ENCODE measurements at places on chromosomes 7 and 10.

DNA sequence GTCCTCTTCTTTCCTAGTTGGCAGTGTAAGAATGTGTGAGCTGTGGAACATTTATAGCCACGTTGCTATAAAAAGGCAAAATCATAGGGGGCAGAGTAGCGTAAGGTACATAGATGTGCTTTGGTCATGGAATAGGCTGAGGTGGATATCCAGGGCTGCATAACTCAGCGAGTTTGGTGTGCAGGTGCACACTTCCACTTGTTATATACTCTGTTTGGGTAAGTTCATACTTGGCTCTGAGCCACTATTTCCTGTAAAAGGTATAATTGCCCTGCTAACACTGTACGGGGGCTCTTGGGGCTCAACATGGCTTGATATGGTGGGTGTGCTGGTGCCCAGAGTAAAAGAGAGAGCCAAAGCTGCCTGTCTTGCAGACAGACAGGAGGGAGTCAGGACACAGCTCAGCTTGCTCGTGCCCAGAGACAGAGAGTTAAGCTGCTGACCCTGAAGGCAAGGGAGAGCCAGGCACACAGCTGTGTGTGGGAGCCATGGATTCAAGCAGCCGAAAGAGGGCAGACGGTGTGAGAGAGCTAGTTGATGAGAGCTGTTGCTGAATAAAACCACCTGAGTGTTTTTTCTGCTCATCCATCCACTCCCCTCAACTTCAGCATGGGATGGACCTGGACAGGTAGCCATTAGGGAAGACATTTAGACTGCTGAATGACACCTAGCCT is 126.7 kb downstream of the DKK1 start:
- DNase-seq = no peak

- no peak for DNase-seq
These were observed 238.6 kb upstream of the SHH start for GRCh38 chr7:156050636-156051569.

DNA sequence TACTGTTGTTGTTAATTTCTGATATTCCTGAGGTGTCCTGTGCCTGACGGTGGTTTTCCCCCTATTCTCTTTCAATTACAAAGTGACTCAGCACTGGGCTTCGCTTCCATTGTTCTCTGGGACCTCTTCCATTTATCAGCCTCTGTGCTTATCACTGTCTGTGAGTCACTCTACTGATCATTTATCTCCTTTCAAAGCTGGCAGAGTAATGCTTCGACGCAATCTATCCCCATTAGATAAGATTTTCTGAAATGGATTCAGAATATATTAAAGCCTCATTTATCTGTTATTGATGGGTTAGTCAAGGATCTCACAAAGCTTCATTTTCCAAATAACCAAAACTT is 679.2 kb downstream of the SDK1 start:
- DNase-seq = no peak

DNA sequence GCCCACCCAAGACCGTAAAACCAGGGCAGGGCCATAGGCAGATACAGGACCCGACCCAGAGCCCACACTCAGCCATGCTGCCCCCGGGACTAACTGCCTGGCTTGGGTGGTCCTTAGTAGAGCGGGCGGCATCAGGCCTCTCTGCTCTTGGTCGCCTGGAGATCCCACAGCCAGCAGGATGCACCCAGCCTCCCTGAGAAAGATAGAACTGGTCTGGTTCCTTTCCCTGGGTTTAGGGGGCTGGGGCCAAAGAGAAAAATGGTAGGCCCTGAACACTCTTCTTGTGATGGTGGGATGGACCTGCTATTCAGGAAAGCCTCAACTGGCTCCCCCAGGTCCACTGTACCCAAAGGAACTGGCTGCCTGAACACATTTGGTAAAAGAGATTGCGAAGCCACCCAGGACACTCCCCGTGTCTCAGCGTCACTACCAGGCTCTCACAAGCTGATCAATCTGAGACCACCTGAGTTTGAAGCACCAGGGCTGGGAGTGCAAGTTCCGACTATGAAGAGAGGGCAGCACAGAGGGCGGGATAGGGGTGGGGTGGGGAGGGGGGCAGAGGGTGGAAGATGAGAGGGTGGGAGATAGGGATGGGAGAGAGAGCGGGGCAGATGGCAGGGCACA is 591.5 kb downstream of the DNAJB6 start:
- no peak for DNase-seq

DNA sequence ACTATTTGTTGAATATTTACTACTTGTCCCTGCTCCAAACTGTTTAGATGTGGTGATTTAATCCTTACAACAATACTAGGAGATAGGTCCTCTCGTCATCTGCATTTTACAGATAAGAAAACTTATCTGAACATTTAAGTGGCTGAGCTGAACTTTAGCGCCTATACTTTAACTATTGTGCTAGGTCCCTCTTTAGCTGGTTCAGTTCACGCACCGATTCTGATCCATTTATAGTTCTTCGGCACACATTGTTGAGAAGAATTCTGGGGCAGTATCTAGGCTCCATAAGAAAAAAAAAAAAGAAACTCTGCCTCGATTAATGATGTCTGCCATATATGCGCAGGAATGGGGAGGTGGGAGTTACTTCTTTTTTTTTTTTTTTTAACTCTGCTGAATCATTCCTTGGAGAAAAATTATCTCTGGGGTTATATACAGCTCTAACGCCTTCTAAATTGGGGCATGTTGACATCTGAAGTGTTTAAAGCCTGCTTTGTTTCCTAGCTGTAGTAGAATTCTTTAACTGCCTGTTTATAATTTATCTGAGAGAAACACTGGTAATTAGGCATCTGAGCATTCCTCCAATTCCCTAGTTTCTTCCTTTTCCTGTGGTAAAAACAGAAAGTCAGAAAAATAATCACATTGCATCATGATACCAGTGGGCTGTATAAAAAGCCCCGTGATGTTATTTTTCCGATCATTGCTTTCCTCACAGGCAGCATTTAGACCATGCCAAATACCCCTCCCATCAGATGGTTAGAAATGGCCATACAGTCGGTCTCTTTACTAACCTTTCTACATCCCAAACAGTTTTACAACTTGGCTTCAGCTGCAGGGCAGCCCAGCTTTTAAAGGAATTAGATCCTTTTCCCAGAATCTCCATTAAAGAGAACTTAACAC is 98.5 kb upstream of the KDM7A start:
- no peak for DNase-seq

GRCh38 chr10:46169736-46170135 is 117.1 kb upstream of the ANTXRL start:
- DNase-seq = no peak

GRCh38 chr10:21398563-21399231 is 126.8 kb downstream of the SKIDA1 start:
- no peak for DNase-seq

DNA sequence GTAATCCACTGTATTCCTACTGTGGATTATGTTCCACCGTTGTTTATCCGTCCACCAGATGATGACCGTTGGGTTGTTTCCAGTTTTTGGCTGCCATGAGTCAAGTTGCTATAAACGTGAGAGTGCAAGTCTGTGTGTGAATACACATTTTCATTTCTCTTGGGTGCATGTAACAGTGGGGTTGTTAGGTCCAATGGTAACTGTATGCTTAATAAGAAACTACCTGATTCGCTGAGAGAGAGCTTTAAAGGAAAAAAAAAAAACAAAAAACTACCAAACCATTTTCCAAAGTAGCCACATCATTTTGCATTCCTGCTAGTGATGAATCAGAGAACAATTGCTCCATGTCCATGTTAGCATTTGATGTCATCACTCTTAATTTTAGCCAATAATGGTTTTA is 15.9 kb downstream of the UBN2 start:
- DNase-seq = no peak

GRCh38 chr7:31078363-31078990 is 26.4 kb downstream of the ADCYAP1R1 start:
- no peak for DNase-seq

GRCh38 chr10:121217331-121217730 is 366.2 kb downstream of the WDR11 start:
- DNase-seq = no peak

GRCh38 chr7:2667843-2668242 is 20.2 kb upstream of the AMZ1 start:
- no peak for DNase-seq

DNA sequence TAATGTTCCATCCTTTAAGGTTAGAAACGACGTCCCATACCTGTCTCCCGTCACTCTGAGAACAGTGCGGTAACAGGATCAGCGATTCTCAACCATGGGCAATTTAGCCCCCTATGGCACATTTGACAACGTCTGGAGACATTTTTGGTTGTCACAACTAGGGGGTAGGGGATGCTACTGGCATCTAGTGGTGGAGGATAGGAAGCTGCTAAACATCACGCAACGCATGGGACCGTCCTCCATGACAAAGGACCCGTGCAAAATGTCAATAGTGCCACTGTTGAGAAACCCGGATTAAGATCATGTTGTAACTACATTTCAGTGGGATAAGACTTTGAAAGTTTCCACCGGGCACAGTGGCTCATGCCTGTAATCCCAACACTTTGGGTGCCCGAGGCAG is 5.0 kb upstream of the PAXIP1 start:
- DNase-seq = no peak

GRCh38 chr7:122584676-122585251 is 114.2 kb downstream of the RNF133 start:
- no peak for DNase-seq

DNA sequence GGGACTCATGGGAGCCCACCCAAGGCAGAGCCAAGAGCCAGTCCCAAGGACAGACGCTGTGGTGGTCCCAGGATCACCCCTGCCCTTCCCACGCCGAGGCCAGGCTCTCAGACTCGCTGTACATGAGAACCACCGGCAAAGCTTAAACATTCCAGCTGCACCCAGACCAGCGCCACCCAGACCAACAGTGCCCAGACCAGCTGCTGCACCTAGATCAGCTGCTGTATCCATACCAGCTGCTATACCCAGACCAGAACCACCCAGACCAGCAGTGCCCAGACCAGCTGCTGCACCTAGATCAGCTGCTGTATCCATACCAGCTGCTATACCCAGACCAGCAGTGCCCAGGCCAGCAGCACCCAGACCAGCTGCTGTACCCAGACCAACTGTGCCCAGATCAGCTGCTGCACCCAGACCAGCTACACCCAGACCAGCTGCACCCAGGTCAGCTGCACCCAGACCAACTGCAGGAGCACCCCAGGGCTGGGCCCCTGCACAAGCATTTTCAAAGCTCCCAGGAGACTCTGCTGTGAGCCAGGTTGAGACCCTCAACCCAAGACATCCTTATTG is 47.9 kb upstream of the CNPY1 start:
- DNase-seq = no peak

DNA sequence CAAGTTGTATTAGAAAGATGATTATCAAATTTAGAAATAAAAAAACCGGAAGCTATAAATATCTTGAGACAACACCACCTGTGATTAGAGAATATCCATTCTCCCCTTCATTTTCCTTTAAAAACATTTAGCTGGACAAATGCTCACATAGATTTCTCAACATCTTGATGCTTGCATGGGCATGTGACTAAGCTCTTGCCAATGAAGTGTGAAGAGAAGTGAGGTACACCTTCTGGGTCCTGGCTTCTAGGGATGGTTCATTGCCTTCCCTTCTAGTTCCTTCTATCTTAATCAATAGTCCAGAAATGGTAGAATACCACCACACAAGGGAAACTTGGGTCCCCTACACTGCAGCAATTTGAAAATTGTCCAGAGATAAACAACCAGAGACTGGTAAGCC is 41.0 kb downstream of the WAPL start:
- no peak for DNase-seq

DNA sequence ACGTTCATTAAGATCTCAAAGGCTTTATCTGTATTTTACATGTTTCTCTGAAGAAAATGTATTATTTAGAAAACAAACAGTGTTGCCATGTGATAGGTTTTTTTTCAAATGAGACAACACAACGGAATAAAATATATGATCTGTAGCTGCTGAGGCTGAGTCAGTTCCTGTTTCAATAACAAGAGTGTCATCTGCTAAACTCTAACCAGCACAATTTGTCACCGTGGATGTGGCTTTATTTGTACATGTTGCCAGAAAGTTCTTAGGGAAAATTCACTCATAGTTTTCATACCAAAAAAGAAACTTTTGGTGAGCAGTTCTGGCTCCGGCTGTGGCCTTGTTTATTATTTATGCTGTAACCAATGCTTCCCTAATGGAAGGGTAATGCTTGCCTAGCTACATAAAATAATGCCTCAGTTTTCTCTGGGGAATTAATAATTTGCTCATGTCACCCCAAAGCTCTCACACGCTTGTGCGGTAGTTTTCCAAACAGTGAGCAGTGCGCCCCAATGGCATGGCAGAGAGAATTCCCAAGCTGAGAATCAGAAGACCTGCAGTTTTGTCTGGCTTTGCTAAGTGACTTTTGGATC is 20.3 kb upstream of the KLF6 start:
- DNase-seq = no peak

- no peak for DNase-seq
These were observed 29.9 kb upstream of the DLD start for GRCh38 chr7:107860981-107861652.

DNA sequence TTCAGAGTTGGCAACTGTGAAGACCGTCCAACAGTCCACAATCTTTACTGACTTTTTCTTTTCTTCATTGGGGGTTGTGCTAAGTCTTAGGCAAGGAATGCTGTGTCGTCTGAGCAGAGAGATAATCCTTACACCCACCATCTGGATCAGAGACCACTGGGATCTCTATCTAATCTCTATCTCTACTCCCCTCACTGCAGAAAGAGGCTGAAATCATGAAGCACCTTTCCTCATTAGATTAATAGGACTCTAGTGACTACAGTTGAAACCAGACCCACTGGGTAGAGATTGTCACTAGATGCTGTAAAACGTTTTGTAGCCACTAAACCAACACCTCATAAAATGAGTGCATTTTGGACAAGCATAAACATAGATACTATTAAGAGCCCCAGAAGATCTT is 387.4 kb upstream of the CELF2 start:
- no peak for DNase-seq

GRCh38 chr10:89351412-89351779 is 23.6 kb downstream of the IFIT3 start:
- DNase-seq = no peak

- DNase-seq = no peak
These were observed 70.5 kb upstream of the DNAJB6 start for GRCh38 chr7:157266272-157266671.

DNA sequence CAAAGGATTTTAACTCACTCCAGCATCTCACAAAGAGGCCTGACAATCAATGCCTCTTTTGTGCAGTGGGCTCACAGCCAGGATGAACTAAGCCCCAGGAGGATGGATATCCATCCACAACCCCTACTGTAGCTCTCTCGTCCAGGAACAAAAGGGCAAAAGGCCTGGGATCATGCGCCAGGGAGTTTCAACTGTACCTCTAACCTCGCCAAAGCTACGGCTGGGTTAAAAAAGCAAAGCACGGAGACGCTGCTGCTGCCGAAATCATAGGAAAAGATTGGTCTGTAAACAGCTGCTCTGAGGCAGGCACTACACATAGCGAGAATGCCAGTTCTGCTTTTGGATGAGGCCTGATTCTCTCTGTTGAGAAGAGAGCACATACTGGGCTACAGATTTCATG is 32.1 kb downstream of the VSTM4 start:
- DNase-seq = no peak

GRCh38 chr7:117008886-117009531 is 55.7 kb downstream of the ST7 start:
- DNase-seq = no peak

- no peak for DNase-seq
These were observed 494.1 kb downstream of the SH2D4B start for GRCh38 chr10:81031774-81032173.

Measured in activated CD4-positive, alpha-beta T cell treated with anti-CD3 and anti-CD28 coated beads for 24 hours (primary cell).